ENCODE measurements at places on chromosomes 5 and 9. TPM values are rescaled to one million over a fixed set of nuclear protein-coding genes. Genes with fewer than 3 reads are reported as not detected.

The NSUN2 gene
- 124 TPM for total RNA-seq

The GLDC gene
- 1.0 TPM for total RNA-seq

The PPP2CA gene
- 179 TPM for total RNA-seq

The FGF18 gene
- 0.16 TPM for total RNA-seq

Data from activated T-helper 2 cell treated with anti-CD3 and anti-CD28 coated beads, Interferon-gamma antibody, Interleukin-2, Interleukin-4, amounts not matched to agents 10 μg/mL and 5 μg/mL and 100 μg/mL, durations not matched to agents 14 hours and 24 hours and 36 hours (primary cell).